ENCODE measurements at places on chromosomes 2 and 18.

DNA sequence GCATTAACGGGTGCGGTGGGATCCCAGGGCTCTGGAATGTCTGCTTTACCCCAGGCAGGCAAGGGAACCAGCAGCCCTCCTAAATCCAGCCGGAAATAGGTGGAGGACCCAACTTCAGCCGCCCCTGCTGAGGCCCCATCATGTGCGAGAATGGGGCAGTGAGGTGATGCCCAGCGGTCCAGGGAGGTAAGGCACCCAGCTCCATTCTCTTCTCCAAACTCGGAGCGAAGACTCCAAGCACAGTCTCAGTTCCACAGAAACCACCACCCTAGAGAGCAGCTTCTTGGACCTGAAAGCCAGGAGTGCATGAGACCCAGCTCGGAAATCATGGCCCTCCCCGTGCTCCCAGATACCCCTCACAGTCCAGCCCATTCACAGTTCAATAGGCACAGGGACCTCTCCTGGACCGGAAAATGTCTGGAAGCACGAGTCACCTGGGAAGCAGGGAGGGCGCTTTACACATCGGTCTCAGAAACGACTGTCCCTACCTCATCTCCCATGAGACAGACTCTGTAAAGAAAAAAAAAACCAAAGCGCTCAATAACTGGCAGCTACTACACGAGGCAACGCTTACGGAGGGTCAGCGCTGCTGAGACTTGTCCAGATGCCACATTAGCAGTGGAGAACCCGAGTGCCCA, 2.0 kb downstream of the SDC1 start:
- H3K36me3 ChIP-seq, result no peaks in the 10 kb centered on the region
- peaks cover 35% of the 10 kb centered on the region for H3K27me3 ChIP-seq
- H3K4me3 ChIP-seq, result peak overlapping the region; percentile 70
- peaks cover 29% of the 10 kb centered on the region for H3K4me1 ChIP-seq

GRCh38 chr2:205103699-205104098, 558.4 kb downstream of the PARD3B start:
- H3K36me3 ChIP-seq, result no peaks in the 10 kb centered on the region
- H3K27me3 ChIP-seq, result no peaks in the 10 kb centered on the region
- no peak overlapping the region for H3K4me3 ChIP-seq
- no peaks in the 10 kb centered on the region for H3K4me1 ChIP-seq

- no peaks in the 10 kb centered on the region for H3K36me3 ChIP-seq
- no peaks in the 10 kb centered on the region for H3K27me3 ChIP-seq
- peak overlapping the region; percentile 18 for H3K27ac ChIP-seq
- H3K4me3 ChIP-seq, result no peak overlapping the region
- peaks cover 7% of the 10 kb centered on the region for H3K4me1 ChIP-seq
These were observed 110.8 kb upstream of the GLI2 start for GRCh38 chr2:120624738-120625446.

GRCh38 chr2:226963528-226963927, 127.7 kb downstream of the RHBDD1 start:
- H3K36me3 ChIP-seq, result no peaks in the 10 kb centered on the region
- no peak overlapping the region for H3K4me3 ChIP-seq
- H3K4me1 ChIP-seq, result no peaks in the 10 kb centered on the region
- no peak for DNase-seq

- no peaks in the 10 kb centered on the region for H3K27me3 ChIP-seq
- no peak overlapping the region for H3K27ac ChIP-seq
- no peak overlapping the region for H3K4me3 ChIP-seq
- H3K4me1 ChIP-seq, result no peaks in the 10 kb centered on the region
These were observed 13.5 kb upstream of the ZAP70 start for GRCh38 chr2:97699765-97700444.

DNA sequence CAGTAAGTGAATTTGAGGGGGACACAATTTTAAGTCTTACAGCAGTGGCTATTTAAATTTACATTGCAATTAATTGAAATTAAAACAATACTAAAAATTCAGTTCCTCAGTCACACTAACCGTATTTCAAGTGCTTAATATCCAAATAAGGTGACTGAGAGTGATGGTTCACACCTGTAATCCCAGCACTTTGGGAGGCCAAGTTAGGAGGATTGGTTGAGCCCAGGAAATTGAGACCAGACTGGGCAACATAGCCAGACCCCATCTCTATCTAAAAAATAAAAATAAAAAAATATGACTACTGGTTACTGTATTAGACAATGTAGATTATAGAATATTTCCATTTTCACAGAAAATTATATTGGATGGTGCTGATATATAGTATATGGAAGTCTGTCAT, 79.0 kb downstream of the BMPR2 start:
- H3K4me1 ChIP-seq, result peaks cover 18% of the 10 kb centered on the region
- no peak overlapping the region for H3K27ac ChIP-seq
- H3K4me3 ChIP-seq, result no peak overlapping the region
- no peaks in the 10 kb centered on the region for H3K27me3 ChIP-seq
- H3K36me3 ChIP-seq, result no peaks in the 10 kb centered on the region

GRCh38 chr2:45988879-45989278, 308.3 kb upstream of the EPAS1 start:
- DNase-seq, result no peak
- peaks cover 23% of the 10 kb centered on the region for H3K36me3 ChIP-seq
- H3K4me1 ChIP-seq, result peaks cover 41% of the 10 kb centered on the region
- H3K27ac ChIP-seq, result no peak overlapping the region
- H3K27me3 ChIP-seq, result no peaks in the 10 kb centered on the region

- DNase-seq, result no peak
- no peaks in the 10 kb centered on the region for H3K27me3 ChIP-seq
- H3K4me1 ChIP-seq, result peaks cover 28% of the 10 kb centered on the region
- no peak overlapping the region for H3K4me3 ChIP-seq
- H3K27ac ChIP-seq, result no peak overlapping the region
- H3K36me3 ChIP-seq, result peaks cover 42% of the 10 kb centered on the region
These were observed 37.7 kb downstream of the PELI1 start for GRCh38 chr2:64106481-64106880.

Data from lower lobe of right lung (tissue), 2 donors.